Esophagus mucosa (tissue), 1 donor: ENCODE measurements at places on chromosomes 5 and 9. TPM values are rescaled to one million over a fixed set of nuclear protein-coding genes. Genes with fewer than 3 reads are reported as not detected.
A peak's percentile ranks its signal among the peaks of the same experiment; 100 is the strongest.

DNA sequence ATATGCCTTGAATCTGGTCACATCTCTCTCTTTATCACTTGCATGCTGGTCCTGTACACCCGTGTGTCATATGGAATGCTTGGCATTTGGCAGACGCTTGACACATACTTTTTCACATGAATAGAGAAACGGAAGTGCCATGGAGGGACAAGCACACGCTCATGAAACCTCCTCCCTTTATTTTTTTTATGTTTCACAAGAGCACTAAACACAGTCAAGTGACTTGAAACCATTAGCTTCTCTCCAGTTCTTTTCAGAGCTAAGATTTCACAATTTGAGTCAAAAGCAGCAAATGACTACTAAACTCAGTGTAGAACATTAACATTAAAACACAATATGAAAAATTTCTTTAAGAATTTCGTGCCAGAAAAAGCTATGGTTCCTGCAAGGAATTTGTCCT is 151.1 kb downstream of the DOCK2 start:
- no peak for ATAC-seq

- ATAC-seq: no peak
Observed at GRCh38 chr5:125326150-125326510, 579.7 kb upstream of the ZNF608 start.

TMEM252 gene
- not detected for total RNA-seq

EPB41L4A gene
- total RNA-seq: 35.1 TPM

DNA sequence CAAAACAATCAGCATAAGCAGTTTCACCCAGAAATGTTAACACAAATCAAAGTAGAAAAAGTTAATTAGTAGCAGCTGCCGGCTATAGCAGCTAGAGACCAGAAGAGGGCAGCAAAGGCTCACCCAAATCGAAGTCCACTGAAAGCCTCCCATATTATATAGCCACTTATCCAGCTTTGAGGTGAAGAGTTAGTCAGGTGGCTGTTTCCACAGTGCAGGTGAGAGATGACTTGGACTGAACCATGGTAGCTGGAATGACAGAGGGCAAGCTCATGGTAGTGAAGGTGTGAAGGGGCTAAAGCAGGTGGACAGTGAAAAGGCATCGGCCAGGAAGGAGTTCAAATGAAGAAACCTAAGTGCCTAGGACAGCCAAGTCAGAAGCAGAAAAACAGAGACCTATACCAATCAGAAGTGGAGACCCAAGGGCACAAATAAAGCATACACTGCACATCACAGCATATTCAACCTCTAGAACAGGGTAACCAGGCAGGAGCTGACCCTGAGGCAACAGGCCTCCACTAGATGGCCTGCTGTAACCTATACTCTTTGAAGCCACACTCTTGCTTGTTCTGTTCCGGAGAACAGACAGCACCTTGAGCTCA is 7.2 kb upstream of the RNF38 start:
- peak; percentile 87 for ATAC-seq

GPR150 gene
- total RNA-seq: not detected

EGR1 gene
- 35.1 TPM for total RNA-seq

GRCh38 chr5:34652914-34653313 is 3.2 kb upstream of the RAI14 start:
- no peak for ATAC-seq

GRCh38 chr5:761059-761771 is 23.3 kb downstream of the ZDHHC11B start:
- no peak for ATAC-seq

DNA sequence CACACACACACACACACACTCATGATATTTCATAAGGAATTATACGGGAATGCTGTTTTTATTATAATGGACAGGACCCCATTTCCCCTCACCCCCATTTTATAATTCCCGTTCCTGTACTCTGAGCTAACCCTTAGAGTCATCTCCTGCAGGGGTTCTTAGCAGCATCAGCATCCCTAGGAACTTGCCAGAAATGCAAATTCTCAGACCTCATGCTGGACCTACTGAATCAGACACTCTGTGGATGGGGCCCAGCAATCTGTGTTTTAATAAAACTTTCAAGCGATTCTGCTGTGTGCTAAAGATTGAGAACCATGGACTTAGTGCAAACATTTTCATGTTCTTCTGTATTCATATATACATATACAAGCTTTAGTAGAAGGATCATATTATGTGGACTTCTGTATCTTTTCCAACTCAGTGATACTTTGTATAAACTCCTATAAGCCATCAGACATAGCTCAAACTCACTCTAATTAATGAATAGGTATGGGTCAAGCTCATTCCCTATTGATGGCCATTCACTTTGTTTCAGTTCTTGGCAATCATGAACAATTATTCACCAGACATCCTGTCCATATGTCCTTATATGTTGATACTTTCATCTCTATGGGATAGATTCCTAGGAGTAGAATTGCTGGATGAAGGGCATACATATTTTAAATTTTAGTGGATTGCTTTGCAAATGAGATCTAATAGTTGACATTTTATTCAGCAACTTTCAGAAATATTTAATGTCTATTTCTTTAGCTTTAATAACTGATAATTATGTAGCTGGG is 65.5 kb downstream of the ARHGEF28 start:
- ATAC-seq: no peak
